ENCODE measurements at places on chromosomes 7 and 10.

- DNase-seq = no peak
Observed at GRCh38 chr10:94156453-94156852, 162.7 kb downstream of the PLCE1 start.

- no peak for DNase-seq
Observed at GRCh38 chr7:151317936-151318335, 23.7 kb upstream of the NUB1 start.

GRCh38 chr10:71687077-71687476 lies 32.5 kb downstream of the C10orf105 start:
- no peak for DNase-seq

- DNase-seq = no peak
Observed at GRCh38 chr10:46551701-46552525, 4.5 kb downstream of the GPRIN2 start.

DNA sequence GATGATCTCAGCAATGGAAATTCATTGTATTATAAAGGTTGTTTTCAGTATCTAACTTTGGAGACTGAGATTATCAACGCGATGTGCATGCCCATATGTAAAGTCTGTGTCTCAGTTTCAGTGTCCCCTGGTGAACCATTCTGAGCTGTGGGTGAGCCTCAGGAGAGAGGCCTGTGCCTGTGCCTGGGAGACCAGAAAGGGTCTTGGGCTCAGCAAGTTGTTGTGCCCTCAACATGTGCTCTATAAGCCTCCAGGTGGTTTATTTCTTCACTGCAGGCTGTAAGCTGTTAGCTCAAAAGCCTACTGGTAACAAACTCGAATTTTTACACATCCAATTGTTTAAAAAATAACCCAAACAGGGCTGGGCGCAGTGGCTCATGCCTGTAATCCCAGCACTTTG lies 151.9 kb downstream of the PKD1L1 start:
- no peak for DNase-seq

DNA sequence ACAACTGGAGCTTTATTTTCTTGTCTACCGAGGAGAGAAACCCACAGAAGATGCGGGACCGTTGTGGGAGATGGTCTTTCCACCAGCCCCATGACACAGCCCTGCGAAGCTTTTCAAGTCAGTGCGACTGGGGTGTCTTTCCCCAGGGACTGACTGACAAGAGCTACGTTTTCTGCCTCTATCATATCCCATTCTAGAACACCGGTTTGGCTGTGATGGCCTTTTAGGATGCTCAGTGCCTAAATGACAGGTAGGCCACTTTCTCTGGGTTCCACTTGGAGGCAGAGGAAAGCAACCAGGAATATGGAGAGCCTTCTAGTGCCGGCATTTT lies 16.9 kb downstream of the SLC13A4 start:
- DNase-seq = peak; percentile 33

- no peak for DNase-seq
Observed at GRCh38 chr10:57955076-57955475, 312.6 kb downstream of the IPMK start.

DNA sequence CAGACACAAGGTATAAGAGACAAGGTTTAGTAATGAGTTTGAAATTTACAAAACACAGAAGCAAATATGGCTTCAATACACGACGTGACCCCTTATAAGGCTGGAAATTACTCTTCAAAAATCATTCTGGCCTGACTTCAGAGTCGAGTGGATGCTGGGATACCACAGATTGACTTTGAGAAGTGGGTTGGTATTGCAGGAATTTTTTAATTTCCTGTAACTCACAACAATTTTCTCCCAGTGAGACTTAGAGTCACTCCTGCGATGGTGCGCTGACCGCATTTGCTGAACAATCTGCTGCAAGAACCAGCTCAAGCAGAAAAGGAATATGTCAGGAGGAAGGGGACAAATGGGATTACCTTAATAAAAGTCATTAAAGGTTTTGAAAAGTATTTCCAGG lies 132.1 kb downstream of the EMX2 start:
- no peak for DNase-seq

GRCh38 chr7:88314061-88314491 lies 7.4 kb upstream of the STEAP4 start:
- DNase-seq = no peak

GRCh38 chr7:36923943-36924436 lies 199.7 kb upstream of the AOAH start:
- DNase-seq = no peak

All from GM06990 (cell line).